ENCODE measurements at places on chromosomes 13 and 19.

- no peak for DNase-seq
These were observed 28.2 kb downstream of the GPC6 start for GRCh38 chr13:93254775-93255174.

- DNase-seq, result no peak
These were observed 241.3 kb downstream of the SLITRK6 start for GRCh38 chr13:85557691-85558467.

DNA sequence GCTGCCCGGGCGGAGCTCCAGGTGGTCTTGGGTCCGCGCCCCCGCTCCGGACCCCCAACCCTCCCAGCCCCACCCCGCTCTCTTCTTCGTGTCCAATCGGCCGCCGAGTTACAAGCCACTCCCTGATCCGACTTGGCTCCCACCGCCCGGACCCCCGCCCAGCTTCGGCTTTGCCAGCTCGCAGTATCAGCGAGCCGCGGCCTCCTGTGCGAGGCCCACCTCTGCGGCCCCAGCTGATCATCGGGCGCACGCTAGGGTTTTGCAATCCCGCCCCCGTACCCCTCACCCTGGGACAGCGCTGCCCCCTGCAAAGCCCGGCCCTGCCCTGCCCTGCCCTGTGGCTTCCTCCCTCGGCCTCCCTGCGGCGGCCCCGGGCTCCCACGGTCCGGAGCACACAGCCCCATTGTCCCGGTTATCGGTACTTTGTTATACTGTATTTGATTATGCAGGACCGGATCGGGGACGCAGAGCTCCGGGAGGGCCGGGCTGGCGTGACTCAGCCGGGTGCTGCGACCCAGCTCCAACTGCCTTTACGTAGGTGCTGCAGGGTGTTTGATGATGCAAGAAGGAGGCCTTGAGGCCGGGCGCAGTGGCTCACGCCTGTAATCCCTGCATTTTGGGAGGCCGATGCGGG is 598 bp upstream of the LPAR2 start:
- DNase-seq, result peak; percentile 39

GRCh38 chr13:42487221-42487620 is 86.7 kb upstream of the TNFSF11 start:
- DNase-seq, result no peak

GRCh38 chr19:14616407-14616806 is 33.5 kb downstream of the CLEC17A start:
- DNase-seq, result no peak

GRCh38 chr19:556611-557382 is 12.9 kb downstream of the GZMM start:
- no peak for DNase-seq

DNA sequence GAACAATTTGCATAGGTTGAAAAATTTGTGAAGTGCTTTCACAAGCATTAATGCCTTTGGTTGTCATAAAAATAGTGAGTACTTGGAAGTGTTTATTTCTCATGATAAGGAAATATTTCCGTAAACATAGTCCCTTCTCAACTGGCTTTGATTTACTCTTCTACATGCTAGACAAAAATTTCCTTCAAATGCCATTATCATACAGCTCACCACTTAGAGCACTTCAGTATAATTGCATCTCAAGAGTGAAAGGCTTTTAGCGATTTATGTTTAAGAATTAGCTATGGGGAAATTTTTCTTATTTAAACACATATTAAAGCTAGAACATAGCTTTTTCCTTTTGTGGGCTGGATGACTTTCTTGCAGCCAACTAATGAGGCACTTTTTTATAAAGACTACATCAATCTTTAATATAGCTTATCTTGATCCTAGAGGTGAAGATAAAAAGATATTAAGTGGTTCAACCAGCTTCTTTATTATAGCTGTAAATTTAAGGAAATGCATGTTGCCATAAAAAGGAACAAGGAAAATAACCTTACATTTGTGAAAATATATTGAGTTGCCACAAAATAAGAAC is 656.8 kb downstream of the SLITRK6 start:
- no peak for DNase-seq

- no peak for DNase-seq
These were observed 282.2 kb upstream of the SOX21 start for GRCh38 chr13:94994506-94994905.

Data from CD4-positive, alpha-beta T cell treated with Interleukin-12 subunit alpha and Interleukin-12 subunit beta, for 1 hour (primary cell).